GM18507 (cell line): ENCODE measurements at places on chromosomes 1 and 21.

DNA sequence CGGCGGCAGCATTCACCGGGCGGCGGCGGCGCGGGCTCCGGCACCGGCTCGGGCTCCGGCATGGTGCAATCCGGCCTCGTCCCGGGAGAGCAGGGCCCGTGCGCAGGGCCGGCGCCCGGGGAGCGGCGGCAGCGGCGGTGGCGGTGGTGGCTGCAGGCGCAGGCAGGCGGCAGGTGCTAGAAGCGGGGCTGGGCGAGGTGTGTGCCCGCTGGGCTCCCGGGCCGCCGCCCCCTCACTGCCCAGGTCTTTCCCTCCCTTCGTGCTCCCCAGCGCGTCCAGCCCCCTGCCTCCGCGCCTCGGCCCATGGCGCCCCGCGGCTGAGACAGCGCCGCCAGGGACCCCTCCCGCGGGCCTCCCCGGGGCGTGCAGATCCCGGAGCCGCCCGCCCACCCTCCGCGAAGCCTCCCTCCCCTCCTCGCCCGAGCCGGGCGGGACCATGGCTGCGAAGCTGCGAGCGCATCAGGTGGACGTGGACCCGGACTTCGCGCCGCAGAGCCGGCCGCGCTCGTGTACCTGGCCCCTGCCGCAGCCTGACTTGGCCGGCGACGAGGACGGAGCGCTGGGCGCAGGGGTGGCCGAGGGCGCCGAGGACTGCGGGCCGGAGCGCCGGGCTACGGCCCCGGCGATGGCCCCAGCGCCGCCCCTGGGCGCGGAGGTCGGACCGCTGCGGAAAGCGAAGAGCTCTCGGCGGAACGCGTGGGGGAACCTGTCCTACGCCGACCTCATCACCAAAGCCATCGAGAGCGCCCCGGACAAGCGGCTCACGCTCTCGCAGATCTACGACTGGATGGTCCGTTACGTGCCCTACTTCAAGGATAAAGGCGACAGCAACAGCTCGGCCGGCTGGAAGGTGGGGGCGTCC is 492 bp downstream of the FOXO6 start:
- no peak for DNase-seq

GRCh38 chr1:225822655-225823403 is 12.9 kb downstream of the EPHX1 start:
- no peak for DNase-seq

- no peak for DNase-seq
These were observed 16.9 kb downstream of the DYRK3 start for GRCh38 chr1:206651958-206652890.

GRCh38 chr1:119673171-119673940 is 25.3 kb upstream of the ZNF697 start:
- DNase-seq = no peak

GRCh38 chr1:18732686-18733085 is 102.0 kb downstream of the PAX7 start:
- no peak for DNase-seq

- no peak for DNase-seq
These were observed 55.4 kb upstream of the IFFO2 start for GRCh38 chr1:19011845-19012231.

DNA sequence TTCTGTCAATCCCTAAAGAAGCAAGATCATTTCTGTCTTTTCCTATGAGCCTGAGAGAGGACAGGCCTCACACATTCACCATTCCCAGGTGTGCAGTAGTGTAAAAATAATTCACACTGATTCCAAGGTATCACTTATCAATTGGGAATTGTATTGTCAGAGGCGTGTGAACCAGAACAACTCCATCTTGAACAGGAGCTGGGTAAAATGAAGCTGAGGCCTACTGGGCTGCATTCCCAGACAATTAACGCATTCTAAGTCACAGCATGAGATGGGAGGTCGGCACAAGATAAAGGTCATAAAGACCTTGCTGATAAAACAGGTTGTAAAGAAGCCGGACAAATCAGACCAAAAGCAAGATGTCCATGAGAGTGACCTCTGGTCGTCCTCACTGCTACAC is 239.2 kb downstream of the SMYD3 start:
- DNase-seq = no peak
